A549 treated with ZK216348 at 1 μM for 4 hours (cell line): ENCODE measurements at places on chromosomes 7 and 10. TPM values are rescaled to one million over a fixed set of nuclear protein-coding genes. Genes with fewer than 3 reads are reported as not detected.

The CRCP gene
- total RNA-seq = 24.8 to 36.1 TPM (median 26.3 TPM) in 5 replicates

The FAM25G gene
- 3.8 TPM in 1 of 5 replicates, not detected in the others for total RNA-seq

The CLDN4 gene
- 2.5 to 7.0 TPM (median 5.0 TPM) in 5 replicates for total RNA-seq

The LRRC18 gene
- total RNA-seq = not detected in 5 replicates

The BHLHA15 gene
- 0.36 to 0.56 TPM (median 0.53 TPM) in 4 of 5 replicates, not detected in the other for total RNA-seq

The SFTPA1 gene
- total RNA-seq = not detected in 5 replicates

The IFIT1B gene
- total RNA-seq = not detected in 5 replicates

The AUTS2 gene
- total RNA-seq = 2.3 to 5.9 TPM (median 4.3 TPM) in 5 replicates

The FRMPD2 gene
- total RNA-seq = 0.13 TPM in 1 of 5 replicates, not detected in the others

The PKD2L1 gene
- 0.06 to 0.12 TPM in 2 of 5 replicates, not detected in the others for total RNA-seq
